ENCODE measurements at places on chromosomes 2 and 18. TPM values are rescaled to one million over a fixed set of nuclear protein-coding genes. Genes with fewer than 3 reads are reported as not detected.

The DPY30 gene
- 56.6 TPM for total RNA-seq

The C2orf92 gene
- 8.3 TPM for total RNA-seq

The TMEFF2 gene
- not detected for total RNA-seq

The CCDC141 gene
- 11.4 TPM for total RNA-seq

The SRBD1 gene
- 20.4 TPM for total RNA-seq

The FBXO36 gene
- 0.87 TPM for total RNA-seq

The PTPN4 gene
- total RNA-seq: 80.2 TPM

The SNRPD1 gene
- total RNA-seq: 79.0 TPM

The ZC3H6 gene
- 14.7 TPM for total RNA-seq

The RAB17 gene
- not detected for total RNA-seq

The DNAJC5G gene
- total RNA-seq: not detected

The SGPP2 gene
- total RNA-seq: 0.53 TPM

The CIAO1 gene
- 58.7 TPM for total RNA-seq

The ACKR3 gene
- total RNA-seq: 5.4 TPM

The SYT4 gene
- total RNA-seq: not detected

The KCNF1 gene
- not detected for total RNA-seq

The LRRTM1 gene
- not detected for total RNA-seq

The COL5A2 gene
- 0.60 TPM for total RNA-seq

The ABCB11 gene
- total RNA-seq: not detected

The SERPINB7 gene
- not detected for total RNA-seq

The ZRANB3 gene
- 6.6 TPM for total RNA-seq

The IL36B gene
- total RNA-seq: not detected

The LINC00305 gene
- not detected for total RNA-seq

The UBR3 gene
- 21.9 TPM for total RNA-seq

The COL3A1 gene
- total RNA-seq: 0.51 TPM

The FMNL2 gene
- 0.75 TPM for total RNA-seq

The C18orf54 gene
- total RNA-seq: 8.1 TPM

The OTOF gene
- total RNA-seq: 0.96 TPM

The DSEL gene
- 0.08 TPM for total RNA-seq

The REEP1 gene
- total RNA-seq: 0.28 TPM

The UGT1A10 gene
- not detected for total RNA-seq

The TLX2 gene
- 0.55 TPM for total RNA-seq

The SERPINB3 gene
- not detected for total RNA-seq

The TMEM37 gene
- not detected for total RNA-seq

The GPR39 gene
- total RNA-seq: not detected

The DHRS9 gene
- total RNA-seq: not detected

The SRSF7 gene
- total RNA-seq: 224 TPM

The AQP12A gene
- total RNA-seq: not detected

The PROKR1 gene
- total RNA-seq: not detected

The EVA1A gene
- total RNA-seq: not detected

The CABLES1 gene
- 2.1 TPM for total RNA-seq

The BOD1L2 gene
- not detected for total RNA-seq

The PLCD4 gene
- total RNA-seq: 0.38 TPM
